BJ (cell line): ENCODE measurements at places on chromosomes 4 and X.

DNA sequence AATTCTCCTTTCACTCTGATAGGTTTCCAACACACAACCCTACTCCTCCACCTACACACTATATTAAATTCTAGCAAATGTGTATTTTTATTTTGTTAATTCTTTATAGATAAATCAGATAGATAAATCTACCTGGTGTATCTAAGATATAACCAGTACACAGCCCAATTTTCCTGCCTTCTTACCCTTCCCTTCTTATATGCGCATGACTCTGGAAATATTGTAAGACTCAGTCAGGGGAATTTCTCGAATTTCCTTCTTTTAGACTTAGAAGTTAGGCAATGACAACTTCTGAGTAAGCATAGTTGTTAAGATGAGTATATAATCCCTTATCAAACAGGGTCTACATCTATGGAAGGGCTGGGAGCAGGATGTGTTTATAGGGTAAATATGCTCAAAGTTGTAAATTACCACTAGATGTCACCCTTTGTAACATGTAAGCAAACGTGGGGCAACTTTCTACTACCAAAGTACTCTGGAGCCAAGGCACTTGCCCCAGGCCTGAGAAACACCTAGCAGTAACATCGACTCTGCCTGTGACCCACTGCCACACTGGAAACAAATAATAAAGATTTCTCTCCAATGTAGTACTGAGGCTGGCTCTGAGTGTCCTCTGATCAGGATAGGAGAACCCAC is 444.7 kb downstream of the IQCM start:
- DNase-seq: peak; percentile 11

DNA sequence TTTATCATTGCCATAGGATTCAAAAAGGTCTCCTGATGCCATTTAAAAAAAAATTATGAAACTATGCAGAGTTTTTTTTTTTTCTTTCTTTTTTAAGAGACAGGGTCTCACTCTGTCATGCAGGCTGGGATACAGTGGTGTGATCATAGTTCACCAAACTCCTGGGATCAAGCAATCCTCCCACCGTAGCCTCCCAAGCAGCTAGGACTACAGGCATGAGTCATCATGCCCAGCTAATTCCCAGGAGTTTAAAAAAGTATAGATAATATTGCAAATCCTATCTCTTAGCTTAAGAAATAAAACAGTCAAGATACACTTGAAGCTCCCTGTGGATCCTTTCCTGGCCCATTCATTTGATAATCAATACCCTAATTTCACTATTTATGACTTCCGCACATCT is 58.6 kb upstream of the PRSS48 start:
- no peak for DNase-seq

DNA sequence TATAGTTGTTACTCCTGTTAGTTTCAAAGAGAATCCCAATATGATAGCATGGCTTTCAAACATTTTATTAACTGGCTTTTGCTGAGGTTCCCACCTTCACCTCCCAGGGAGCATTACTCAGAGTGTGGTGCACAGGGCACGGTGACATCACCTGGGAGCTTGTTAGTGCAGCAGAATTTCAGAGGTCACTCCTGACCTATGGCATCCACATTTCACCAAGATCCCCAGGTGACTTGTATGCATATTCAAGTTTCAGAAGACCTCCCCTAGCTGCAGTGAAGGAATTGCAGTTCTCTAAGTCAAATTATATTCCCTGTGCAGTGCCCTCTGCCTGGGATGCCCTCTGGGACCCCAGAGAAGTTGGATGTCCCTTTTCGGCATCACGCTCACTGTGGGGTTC is 29.7 kb upstream of the LNX1 start:
- no peak for DNase-seq

DNA sequence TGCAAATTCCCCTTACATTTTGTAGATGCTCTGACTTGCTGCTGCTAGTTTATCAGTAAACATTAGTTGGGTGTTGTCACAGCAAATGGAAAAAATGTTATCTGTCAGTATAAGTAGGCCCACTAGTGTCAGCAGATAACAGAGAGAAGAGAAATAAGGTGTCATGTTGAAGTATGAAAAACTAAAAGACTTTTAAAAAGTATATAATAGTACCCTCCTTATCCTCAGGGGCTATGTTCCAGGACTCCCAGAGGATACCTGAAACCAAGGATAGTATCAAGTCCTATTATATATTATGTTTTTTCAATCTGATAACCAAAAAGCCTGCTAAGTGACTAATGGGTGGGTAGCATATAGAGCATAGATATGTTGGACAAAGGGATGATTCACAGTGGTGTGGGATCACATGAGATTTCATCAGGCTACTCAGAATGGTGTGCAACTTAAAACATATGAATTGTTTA is 11.6 kb upstream of the BMP2K start:
- no peak for DNase-seq

DNA sequence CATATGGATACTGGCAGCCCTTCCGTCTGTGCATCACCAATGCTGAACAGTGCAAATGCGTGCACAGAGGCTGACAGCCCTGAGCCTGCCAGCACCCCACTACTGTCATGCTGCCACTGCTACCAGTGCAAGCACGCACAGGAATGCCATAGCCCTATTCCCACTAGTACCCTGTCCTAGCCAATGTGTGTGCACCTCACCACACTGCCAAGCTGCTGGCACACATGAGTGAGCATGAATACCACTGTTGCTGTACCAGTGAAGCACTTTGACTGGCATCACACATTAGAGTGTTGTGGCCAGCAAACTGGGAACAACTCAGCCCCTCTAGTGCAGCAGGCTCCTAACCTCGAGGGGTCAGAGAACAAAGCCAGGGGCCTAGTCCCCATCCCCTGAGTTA is 102.9 kb upstream of the PCDH10 start:
- no peak for DNase-seq

DNA sequence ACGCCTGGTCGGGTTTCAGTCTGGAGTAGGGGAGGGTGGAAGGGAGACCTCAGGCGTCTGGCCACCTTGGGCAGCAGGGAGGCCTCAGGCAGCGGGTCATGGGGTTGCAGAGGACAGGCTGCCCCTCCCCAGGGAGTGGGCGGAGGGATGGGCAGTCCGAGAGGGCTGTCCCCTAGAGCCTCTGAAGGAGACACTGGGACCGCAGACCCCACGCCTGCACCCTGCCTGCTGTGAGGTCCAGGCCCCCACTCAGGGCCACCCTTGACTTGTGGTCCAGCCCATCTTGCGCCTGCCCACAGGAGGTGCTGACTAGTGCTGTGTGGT is 16.5 kb downstream of the FGFRL1 start:
- no peak for DNase-seq

GRCh38 chr4:170226288-170226687 is 136.5 kb upstream of the AADAT start:
- DNase-seq: no peak

DNA sequence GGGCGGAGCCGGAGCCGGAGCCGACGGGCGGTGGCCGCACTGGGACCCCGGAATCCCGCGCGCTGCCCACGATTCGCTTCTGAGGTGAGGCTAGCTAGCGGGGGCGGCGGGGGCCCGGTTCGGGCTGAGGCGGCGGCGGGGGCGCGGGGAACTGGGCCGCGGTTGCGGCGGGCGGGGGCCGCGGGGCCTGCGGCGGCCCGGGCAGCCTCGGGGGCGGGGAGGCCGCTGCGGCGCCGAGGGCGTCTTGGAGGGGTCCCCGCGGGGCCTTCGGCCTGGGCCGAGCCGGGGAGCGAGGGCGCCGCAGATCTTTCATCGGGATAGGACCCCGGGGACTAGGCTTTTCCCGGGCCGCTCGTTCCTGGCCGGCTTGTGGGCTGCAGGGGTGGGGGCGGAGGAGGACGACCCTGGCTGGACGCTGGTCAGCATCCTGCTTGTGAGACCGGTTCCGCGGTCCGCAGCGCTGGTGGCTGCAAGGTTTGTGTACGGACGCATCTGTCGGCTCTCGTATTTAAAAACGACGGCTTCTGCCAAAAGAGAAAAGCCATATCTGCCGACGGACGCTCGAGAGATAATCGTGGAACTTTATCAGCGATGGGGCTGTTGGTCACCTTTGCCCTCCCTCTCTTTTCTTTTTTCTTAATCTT is 419 bp downstream of the ADD1 start:
- no peak for DNase-seq

GRCh38 chr4:91198951-91199350 is 1071.8 kb downstream of the CCSER1 start:
- DNase-seq: no peak

- DNase-seq: no peak
Observed at GRCh38 chr4:182188622-182189021, 54.6 kb upstream of the TENM3 start.

- no peak for DNase-seq
Observed at GRCh38 chr4:43690116-43690515, 758.5 kb downstream of the KCTD8 start.

DNA sequence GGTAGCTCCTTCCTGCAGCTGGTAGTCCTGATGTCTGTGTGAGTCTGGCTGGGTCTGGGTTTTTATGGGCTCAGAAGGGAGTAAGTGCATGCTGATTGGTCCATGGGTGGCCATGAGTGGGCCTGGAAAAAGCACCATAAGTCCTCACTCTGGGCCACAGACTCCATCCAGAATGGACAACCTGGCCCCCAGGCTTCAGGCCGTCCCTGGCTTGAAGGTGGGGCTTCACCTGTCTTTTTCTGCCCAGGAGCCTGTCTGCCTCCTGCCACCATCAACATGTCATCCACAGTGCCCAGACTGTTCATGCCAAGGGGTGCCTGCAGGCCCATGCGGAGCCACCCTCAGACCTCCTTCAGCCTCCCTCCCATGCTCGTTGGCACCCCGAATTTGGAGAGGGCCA is 620.0 kb downstream of the RAPGEF2 start:
- DNase-seq: no peak

DNA sequence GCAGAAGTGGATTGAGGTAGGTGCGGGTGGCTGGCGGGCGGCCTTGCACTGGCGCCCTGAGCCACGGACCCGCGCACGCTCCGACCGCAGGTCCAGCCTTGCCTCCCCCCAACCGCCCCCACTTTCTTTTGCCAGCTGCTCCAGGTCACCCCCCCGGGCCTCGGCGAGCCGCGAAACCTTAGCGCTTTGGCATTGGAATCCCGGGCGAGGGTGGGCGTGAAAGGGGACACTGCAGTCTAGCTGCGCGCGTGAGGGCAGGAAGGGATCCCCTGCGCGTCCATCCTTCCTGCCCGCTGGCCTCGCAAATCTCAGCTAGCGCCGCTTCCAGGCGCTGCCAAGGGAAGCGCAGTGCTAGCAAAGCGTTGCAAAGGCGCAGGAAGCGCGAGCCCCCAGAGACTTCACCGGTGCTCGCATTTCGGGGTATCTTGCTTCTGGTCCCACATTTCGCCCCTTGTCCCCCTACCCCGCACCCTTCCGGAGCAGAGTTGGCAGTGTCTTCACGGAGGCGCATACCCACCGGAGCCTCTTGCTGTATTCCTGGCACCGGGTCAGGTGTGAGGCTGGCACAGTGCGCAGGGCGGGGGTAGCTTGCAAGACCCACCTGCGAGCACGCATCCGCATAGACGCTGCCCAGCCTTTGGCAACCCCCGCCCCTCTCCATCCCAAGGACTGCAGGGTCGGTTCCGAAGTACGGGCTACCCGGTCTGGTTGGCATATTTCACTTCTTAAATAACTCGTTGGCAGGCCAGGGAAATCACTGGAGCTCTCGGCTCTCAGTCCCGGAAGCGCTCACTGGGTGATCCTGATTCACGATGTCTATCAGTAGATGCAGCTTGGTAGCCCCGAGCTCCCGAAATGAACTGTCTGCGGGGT is 104.4 kb downstream of the UCHL1 start:
- no peak for DNase-seq

DNA sequence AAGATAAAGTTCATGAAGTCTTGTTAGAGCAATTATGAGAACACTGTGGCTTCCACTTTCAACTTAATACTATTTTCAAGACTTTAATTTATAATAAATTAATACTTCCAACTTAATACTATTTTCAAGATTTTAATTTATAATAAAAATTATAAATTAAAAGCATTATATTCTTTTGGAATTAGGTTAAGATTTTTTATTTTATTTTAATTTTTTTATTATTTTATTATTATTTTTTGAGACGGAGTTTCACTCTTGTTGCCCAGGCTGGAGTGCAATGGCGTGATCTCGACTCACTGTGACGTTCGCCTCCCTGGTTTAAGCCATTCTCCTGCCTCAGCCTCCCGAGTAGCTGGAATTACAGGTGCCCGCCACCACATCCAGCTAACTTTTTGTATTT is 126.0 kb upstream of the GUCY1A1 start:
- no peak for DNase-seq

DNA sequence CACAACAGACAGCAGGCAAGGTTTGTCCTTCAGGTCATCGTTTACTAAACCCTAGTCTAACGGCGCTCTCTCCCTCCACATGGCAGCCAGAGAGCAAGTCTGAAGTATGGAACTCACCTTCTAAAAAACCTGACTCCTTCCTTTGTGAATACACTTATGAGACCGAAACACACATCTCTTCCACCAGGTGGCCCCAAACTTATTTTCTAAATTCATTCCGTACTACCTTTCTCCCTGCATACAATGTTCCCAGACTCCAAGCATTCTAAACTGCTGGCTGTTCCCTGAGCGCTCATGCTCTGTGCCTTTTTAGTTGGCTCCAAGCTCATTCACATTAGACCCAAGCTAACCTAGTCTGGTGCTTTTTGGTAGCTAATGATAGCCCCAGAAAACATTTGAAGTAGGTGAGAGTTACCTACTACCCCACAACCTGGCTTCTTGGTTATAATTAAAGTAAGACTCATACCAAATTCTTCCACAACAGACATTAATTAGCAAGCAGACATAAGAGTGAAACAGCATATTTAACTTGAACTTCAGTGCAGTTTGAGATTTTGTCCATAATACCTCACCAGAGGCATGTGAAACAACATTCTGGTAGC is 67.6 kb upstream of the DCLK2 start:
- no peak for DNase-seq

- no peak for DNase-seq
Observed at GRCh38 chr4:6701371-6701770, 7.7 kb downstream of the S100P start.

DNA sequence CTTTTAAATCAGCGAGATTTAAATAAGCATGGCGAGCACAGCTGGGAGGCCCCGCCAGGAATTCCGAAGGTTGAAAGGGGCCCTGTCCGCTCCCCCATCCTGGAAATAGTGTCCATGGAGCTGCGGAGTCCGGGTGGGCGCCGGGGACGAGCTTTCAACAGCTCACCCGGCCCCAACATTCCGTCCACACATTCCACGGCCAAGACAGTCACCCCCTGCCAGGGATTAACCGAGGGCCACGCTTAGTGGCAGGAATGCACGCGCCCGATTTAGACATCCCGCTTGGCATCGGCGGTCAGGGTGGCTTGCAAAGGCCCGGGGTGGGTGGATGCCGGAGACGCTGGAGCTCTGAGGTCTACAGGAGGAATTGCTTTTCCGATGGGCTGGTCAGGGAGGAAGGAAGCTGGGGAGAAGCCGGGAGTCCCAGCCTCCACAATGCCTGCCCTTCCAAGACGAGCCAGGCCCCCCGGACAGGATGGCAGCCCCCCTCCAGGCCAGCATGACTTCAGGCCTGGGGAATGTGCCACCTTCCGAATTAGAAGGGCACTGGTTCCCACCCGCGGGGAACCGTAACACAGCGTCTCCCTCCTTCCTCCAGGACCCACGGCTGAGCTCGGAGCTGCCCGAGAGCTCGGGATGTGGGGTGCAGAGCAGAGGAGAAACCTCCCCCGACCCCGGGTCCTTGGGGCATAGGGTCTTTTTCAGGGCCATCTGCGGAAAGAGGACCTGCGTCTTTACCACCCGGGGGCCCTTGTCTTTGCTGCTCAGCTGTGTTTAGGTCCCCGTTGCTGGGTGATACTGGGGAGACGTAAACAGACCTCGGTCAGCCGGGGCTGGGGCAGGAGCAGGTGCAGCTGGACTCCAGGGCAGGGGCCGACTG is 26.9 kb upstream of the PPP2R3B start:
- no peak for DNase-seq

GRCh38 chr4:139918591-139918990 is 235.4 kb downstream of the MAML3 start:
- DNase-seq: no peak

- no peak for DNase-seq
Observed at GRCh38 chr4:152277333-152277732, 258.6 kb downstream of the FBXW7 start.
